Neuronal stem cell (in vitro differentiated cells): ENCODE measurements at places on chromosomes 3 and 15.

DNA sequence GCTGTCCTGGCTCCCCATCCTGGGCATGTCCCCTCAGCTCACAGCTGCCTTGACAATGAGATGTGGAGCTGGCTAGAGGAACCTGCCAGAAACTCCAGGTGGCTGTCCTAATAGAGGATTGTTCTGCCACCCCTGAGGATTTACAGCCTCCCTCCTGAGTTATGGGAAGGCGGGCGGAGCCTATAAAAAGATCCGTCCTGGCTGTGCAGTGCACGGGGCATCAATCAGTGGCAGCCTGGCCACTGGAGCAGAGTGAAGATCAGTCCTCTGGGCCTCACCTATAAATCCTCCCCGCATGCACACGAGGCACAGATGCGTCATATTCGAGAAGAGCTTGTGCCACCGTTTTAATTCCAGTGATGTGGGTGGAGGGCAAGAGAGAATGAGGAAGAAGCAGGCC is 90.0 kb downstream of the MEGF11 start:
- no peaks in the 10 kb centered on the region for H3K36me3 ChIP-seq
- peaks cover 3% of the 10 kb centered on the region for H3K4me1 ChIP-seq
- H3K4me3 ChIP-seq: no peak overlapping the region
- no peaks in the 10 kb centered on the region for H3K27me3 ChIP-seq

DNA sequence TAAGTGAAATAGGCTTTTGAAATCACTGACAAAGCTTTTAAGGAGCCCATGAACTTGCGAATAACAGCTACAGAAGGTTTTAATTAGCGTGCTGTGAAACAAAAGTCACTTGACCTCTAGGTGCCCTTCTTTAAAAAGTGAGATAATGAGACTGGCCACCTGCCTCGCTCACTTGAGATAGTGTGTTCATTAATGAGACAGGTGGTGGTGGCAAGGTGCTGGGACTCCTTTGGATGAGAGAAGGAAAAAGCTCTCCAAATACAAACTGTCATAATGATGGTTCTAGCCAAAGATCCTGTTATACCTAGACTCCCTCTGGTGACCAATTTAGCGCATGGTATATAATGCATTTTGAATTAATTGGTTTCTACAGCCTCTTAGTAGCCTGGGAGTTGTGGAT is 22.7 kb upstream of the IREB2 start:
- no peaks in the 10 kb centered on the region for H3K36me3 ChIP-seq
- H3K27ac ChIP-seq: no peak overlapping the region
- no peak overlapping the region for H3K4me3 ChIP-seq
- no peaks in the 10 kb centered on the region for H3K27me3 ChIP-seq

DNA sequence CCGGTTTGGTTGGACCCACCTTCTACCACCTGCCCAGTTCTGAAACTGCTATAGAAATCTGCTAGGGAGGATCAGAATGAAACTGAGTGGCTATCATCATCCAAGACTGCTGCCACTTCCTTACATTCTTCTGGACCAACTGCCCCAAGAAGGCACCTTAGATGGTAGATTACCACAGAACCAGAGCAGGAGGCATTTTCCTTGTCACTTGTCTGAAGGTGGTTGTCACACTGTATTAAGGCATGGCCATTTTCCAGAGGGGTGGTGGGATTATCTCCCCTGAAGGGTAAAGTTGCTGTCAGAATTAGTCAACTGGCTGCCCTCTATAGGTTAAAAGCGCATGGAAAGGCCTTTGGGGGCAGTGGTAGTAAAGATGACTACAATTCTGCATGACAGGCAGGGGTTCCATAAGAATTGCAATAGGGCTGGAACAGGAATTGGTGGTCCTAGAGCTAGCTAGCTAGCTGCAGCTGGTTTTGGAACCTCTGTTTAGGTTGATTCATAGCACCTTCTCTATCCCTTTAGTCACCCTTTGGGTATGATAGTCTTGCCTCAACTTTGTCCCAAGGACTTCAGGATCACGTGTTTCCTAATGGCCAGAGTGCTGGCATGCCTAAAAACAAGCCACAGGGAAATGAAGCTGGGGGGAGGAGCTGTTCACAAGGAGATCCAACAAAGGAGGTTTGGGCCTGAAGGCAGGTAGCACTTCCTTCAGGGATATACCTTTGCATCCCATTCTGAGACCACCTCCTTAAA is 4.8 kb upstream of the CSPG5 start:
- H3K4me3 ChIP-seq: no peak overlapping the region
- H3K27me3 ChIP-seq: peaks cover 3% of the 10 kb centered on the region
- no peak overlapping the region for H3K27ac ChIP-seq
- DNase-seq: no peak
- peaks cover 17% of the 10 kb centered on the region for H3K36me3 ChIP-seq
- peaks cover 2% of the 10 kb centered on the region for H3K4me1 ChIP-seq

- H3K27me3 ChIP-seq: no peaks in the 10 kb centered on the region
- no peaks in the 10 kb centered on the region for H3K4me1 ChIP-seq
- no peak overlapping the region for H3K27ac ChIP-seq
- H3K4me3 ChIP-seq: no peak overlapping the region
- no peak for DNase-seq
These were observed 47.5 kb downstream of the ACAP2 start for GRCh38 chr3:195395208-195395816.

DNA sequence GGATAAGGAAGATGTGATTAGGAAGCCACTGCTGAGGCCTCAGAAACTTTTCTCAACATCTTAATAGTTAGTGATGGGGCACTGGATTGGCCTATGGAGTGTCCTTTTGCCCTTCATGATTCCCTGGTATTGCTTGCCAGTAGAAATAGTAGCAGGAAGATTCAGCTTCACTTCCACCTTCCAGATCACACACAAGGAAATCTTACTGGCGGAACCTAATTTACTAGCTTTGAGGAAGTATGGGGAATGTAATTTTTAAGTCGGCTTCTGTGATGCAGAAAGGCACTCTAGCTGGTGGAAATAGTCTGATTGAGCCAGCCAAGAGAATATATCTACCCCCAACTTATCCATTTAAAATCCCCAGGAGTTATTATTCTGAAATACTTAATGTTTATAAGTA is 46.5 kb downstream of the LPP start:
- no peak overlapping the region for H3K27ac ChIP-seq
- no peaks in the 10 kb centered on the region for H3K27me3 ChIP-seq
- no peak for DNase-seq
- H3K4me3 ChIP-seq: no peak overlapping the region
- peaks cover 17% of the 10 kb centered on the region for H3K4me1 ChIP-seq

DNA sequence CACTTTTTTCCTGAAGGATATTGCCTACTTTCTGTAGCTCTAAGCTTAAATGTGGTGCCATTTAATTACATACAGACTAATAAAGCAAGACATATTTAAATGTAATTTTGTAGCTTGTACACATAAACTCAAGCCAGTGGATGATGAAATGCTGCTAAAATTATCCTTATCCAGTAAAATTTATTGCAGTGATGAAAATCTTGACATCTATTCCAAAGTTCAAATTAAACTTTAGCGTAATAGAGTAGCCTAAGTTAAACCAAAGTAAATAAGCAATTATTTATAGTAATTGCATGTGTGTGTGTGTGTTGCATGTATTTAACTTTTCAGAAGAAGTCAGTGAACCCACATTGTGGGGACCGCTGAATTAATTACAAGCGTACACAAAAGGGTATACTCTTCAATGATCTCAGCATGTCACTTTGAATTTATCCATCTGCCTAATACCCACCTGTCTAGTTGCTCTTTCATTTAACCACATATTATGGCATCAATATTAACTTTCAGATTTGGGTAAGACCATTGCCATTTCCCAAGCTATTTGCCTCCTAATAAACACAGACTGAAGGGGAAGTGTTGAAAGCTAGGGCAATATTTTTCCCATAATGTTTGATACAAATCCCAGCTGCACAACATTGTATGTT is 85.0 kb downstream of the MECOM start:
- H3K27me3 ChIP-seq: peaks cover 14% of the 10 kb centered on the region
- H3K4me3 ChIP-seq: no peak overlapping the region
- H3K4me1 ChIP-seq: no peaks in the 10 kb centered on the region
- H3K36me3 ChIP-seq: no peaks in the 10 kb centered on the region

DNA sequence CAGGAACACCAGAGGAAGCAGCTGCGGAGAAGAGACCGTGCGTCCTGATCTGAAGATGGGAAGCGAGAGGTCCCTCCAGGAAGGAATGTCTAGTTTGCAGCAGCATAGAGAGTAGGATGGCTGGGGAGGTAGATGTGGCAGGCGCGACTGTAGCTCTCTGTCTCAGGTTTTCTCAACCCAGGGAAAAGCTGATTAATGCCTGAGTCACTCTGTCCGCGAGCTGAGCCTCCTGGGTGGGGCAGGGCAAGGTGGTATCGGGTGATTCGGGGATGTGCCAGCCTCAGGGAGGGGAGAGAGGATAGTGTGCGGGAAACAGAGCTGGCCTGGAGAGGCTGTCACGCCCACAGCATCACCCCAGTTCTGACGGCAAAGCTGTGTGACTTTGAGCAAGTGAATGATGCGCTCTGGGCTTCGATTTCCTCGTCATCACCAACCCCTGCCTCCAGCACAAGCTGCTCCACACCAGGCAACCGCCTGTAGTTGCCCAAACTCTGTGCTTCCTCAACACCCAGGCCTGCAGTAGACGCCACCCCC is 28.4 kb downstream of the CPN2 start:
- H3K27ac ChIP-seq: no peak overlapping the region
- H3K4me3 ChIP-seq: no peak overlapping the region
- H3K4me1 ChIP-seq: peaks cover 6% of the 10 kb centered on the region
- DNase-seq: no peak
- H3K36me3 ChIP-seq: no peaks in the 10 kb centered on the region

DNA sequence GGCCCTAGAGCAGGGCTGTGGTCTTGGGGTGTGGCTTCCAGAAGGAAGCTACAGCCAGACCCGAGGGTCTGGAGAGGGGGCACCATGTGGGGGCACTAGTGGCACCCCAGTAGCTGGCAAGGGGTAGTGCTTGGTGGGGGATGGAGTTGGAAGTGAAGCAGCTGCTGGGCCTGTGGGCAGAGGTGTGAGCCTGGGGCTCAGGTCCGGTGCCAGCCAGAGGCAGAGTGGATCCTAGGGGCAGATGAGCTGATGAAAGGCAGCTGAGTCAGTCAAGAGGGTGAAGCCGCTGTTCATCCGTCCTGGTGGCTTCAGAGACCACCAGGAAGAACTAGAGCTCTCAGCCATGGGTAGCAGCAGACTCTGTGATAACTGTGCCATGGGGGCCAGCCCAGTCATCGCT is 172.6 kb downstream of the TBC1D2B start:
- H3K36me3 ChIP-seq: no peaks in the 10 kb centered on the region
- H3K27me3 ChIP-seq: no peaks in the 10 kb centered on the region
- DNase-seq: no peak
- no peak overlapping the region for H3K4me3 ChIP-seq
- no peak overlapping the region for H3K27ac ChIP-seq

DNA sequence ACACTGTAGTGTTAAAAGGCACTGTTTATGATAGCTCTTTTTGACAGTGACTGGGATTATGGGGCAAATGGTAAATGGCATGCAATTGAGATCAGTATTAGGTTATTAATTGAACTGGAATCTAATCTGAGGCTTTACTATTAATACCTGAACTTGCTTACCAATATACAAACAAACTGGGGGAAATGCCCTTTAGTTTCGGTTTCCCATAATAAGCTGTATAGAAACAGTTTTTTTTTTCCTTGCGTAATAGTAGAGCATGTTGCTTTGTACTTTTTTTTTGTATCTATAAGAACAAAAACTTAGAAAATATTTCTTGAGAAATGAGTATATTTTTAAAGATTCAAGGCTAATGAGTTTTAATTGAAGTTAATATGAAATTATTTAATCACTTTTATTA is 95.0 kb downstream of the FNDC3B start:
- no peak for DNase-seq
- no peak overlapping the region for H3K4me3 ChIP-seq
- H3K4me1 ChIP-seq: peaks cover 10% of the 10 kb centered on the region
- H3K27me3 ChIP-seq: no peaks in the 10 kb centered on the region

DNA sequence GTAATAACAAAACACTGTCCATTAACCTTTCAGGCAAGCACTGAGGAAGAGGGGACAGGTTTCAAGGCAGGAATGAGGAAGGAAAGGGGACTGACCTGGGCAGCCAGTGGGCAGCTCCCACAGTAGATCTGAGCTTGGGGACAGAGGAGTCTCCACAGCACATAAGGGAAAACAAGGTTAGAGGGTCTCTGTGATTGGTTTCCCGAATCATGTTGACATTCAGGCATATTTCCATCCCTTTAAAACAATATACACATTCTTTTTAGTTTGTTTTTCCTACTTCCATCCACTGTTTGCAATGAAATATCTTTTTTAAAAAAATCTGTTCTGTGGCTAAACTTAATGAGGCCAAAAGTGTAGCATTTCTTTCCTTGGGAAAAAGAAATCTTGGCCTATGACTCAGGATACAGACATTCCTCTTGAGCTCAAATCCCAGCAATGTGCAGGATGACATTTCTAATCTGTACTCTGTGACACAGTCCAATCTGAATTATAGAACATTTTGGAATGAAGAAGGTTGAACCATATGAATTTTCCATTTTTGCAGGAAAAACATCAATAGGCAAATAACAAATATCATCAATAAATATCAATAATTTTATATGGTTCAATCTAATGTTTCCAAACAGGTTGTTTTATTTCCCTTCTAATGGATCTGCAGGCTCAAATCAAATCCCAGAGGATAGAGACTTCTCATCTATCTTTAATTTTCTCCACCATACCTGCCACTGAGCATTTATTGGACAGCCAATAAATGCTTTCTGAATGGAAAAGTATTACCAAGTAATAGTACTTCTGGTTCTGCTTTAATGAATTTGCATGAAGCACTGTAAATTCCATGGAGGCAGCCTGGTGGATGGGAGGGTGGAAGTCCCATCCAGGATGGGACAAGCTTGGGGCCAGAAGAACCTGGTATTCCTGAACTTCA is 54.1 kb downstream of the ITGB5 start:
- no peak for DNase-seq
- peak overlapping the region; percentile 6 for H3K4me3 ChIP-seq
- peaks cover 19% of the 10 kb centered on the region for H3K4me1 ChIP-seq
- no peak overlapping the region for H3K27ac ChIP-seq
- H3K36me3 ChIP-seq: no peaks in the 10 kb centered on the region

DNA sequence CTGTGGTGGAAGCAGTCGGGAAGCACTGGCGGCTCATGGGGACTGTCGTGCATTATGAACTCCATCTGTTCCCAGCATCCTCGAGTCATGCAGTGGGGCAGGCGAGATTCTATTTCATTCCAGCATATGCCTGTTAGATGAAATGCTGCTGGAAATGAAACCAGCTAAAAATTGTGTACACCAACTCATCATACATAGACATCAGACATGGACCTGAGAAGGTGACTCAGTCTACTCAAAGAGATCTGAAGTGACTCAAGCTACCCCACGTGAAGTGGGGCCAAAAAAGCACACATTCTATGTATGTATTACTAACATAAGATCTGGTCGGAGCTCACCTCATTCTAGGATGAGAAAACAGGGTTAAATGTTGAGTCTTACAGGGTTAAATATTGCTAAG is 47.5 kb upstream of the FAM98B start:
- no peak for DNase-seq
- no peaks in the 10 kb centered on the region for H3K36me3 ChIP-seq
- H3K4me1 ChIP-seq: no peaks in the 10 kb centered on the region
- H3K4me3 ChIP-seq: no peak overlapping the region
- H3K27me3 ChIP-seq: no peaks in the 10 kb centered on the region
